AG08395 (cell line): ENCODE measurements at places on chromosomes 3 and 15.

- no peak for DNase-seq
Observed at GRCh38 chr3:11611341-11611799, 32.3 kb downstream of the VGLL4 start.

DNA sequence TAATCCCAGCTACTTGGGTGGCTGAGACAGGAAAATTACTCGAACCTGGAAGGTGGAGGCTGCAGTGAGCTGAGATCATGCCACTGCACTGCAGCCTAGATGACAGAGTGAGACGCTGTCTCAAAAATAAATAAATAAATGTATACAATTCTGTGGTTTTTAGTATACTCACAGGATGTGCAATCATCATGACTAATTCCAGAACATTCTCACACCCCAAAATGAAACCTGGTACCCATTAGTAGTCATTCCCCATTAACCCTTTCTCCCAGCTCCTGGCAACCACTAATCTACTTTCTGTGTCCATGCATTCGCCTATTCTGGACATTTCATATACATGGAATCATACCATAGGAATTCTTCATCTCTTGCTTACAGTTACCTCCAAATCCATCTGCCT is 44.5 kb downstream of the LRRFIP2 start:
- no peak for DNase-seq

DNA sequence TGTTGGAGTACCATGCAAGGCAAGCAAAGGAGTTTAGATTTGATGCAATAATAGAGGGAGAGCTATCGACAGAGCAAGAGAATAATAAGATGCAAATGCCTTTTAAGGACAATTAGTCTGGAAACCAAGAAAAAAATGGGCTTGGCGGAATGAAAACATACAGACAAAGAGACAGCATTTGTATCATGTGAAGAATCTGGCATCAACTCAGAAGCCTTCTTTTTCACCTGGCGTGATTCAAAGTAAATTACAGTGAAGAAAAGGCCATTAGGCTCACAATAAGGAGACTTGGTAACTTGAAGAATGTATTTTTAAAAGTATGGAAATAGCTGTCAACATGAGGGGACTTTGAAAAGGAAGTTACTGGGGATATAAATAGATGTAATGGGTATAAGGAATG is 521.2 kb upstream of the GOLIM4 start:
- DNase-seq: no peak

GRCh38 chr3:38475716-38476115 is 20.4 kb upstream of the EXOG start:
- DNase-seq: no peak

DNA sequence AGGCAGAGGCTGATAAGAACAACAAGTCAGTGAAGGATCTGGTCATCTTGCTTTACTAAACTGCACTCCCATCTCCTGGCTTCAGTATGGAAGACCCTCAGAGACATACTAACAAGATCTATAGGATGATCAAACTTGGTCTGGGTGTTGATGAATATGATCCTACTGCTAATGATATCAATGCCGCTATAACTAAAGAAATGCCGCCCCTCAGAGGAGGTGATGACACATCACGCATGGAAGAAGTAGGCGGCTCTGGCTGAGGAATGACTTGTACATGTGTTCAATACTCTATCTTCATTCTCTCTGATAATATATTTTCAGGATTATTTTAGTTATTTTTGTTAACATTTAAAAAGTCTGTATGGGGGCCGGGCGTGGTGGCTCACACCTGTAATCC is 17.5 kb upstream of the EIF2B5 start:
- no peak for DNase-seq

GRCh38 chr3:34200576-34200975 is 402.1 kb downstream of the PDCD6IP start:
- no peak for DNase-seq
